ENCODE measurements at places on chromosomes 7 and 10.

- DNase-seq, result no peak
Observed at GRCh38 chr7:33388332-33388731, 259.0 kb downstream of the BBS9 start.

GRCh38 chr7:65441010-65441409 is 67.4 kb downstream of the ZNF92 start:
- peak; percentile 86 for DNase-seq

DNA sequence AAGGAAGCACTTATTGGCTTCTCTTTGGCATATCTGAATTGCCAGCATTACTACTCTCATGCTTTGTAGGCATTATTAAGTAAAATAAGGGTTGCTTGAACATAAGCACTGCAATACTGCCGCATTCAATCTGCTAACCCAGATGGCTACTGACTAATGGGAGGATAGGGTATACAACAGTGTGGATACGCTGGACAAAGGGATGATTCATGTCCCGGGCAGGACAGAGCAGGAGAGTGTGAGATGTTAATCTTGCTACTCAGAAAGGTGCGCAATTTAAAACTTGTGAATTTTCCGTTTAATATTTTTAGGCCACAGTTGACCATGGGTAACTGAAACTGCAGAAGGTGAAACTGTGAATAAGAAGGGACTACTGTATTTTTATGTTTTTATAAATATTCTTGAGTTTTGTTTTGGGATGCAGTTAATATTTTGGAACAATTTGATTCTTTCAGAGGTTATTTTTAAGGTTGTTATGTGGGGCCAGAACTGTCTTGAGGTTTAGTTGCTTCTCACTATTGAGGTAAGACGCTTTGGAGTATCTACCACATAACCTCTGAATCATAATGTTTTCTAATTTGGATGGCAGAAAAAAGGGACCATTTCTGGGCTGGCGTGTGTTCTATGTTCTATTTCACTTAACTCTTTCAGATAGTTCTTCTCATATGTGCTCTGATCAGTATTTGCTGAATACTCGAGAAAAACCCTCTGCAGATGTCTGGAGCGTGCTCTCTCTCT is 75.7 kb upstream of the SYPL1 start:
- peak; percentile 49 for DNase-seq

DNA sequence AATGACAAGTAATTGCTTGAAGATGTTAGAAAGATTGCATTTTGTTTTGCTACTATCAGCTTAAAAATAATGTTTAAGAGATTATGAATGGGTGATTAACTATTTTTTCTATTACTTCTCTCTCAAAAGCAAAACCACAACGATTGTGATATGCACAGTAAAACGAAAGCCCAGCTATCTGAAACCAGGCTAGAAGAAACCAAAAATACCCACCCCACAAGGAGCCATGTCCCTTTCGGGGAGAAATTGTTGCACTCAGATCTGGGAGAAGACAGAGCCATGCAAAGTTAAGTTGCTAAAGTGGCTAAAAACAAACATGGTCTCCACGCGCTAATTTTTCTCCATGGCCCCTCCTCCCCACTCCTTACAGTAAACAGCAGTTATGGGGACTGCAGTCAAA is 173.6 kb downstream of the RPS24 start:
- no peak for DNase-seq

- DNase-seq, result no peak
Observed at GRCh38 chr7:39987641-39988347, 37.7 kb downstream of the CDK13 start.

GRCh38 chr10:23412223-23412622 is 26.7 kb upstream of the OTUD1 start:
- peak; percentile 77 for DNase-seq

All from fibroblast of mammary gland (primary cell).